Liver (tissue), 10 donors: ENCODE measurements at places on chromosomes 4 and X. TPM values are rescaled to one million over a fixed set of nuclear protein-coding genes. Genes with fewer than 3 reads are reported as not detected.
A peak's percentile ranks its signal among the peaks of the same experiment; 100 is the strongest.

DNA sequence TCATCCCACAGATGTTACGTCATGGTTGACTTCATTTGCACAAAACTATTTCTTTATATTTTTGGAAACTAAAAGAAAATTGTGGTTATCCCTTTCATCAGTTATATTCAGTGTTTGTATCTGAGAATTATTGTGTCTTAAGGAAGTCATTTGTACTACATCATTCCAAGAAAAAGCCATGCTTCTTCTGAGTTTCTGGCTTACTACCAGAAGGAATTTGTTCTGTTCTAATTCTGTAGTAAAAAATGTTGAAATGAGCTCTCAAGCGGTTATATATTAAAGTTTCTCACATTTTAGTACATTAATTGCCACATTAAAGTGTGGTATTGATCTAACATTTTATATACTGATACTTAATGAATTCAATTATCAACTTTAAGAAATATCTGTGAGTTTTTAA, 1844.5 kb downstream of the PCDH7 start:
- no peak for DNase-seq

GRCh38 chrX:13689741-13690211, 848 bp downstream of the RAB9A start:
- DNase-seq = no peak

DNA sequence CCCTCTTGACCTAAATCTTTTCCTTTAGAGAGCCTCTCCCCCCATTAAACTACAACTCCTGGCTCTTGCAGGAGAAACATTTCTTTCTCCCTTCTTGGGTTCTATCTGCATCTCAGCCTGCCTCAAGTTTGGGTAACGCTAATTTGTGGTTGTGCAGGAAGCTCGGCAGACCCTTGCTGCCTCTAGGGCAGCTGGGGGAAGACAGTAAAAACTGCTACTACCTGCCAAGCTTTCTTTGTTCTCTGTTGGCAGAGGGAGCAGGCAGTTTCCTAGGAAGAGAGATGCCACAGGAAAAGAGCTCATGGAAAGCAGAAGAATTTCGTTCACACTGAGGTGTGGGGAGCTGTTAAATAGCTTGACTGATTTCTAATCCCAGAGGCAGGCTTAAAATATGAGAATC, 555.6 kb upstream of the IGFBP7 start:
- no peak for DNase-seq

- no peak for DNase-seq
These were observed 128.3 kb upstream of the ARMCX2 start for GRCh38 chrX:101787934-101788333.

DNA sequence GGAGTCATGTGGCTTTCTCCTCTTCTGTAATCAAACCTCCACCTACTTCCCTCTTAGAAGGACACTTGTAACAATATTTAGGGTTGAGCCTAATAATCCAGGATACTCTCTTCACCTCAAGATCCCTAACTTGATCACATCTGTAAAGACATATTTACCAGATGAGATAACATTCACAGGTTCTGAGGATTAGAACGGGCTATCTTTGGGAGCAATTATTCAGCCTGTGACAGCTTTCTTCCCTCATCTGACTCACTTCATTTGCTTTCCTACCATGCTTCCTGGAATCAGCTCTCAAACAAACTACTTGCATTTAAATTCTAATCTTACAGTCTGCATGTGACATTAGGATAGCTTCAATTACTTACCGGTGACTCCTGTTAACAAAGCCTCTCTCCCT, 133.5 kb upstream of the NDST3 start:
- DNase-seq = no peak

GRCh38 chr4:128256539-128256938, 31.1 kb downstream of the PGRMC2 start:
- DNase-seq = no peak

- DNase-seq = no peak
These were observed 11.9 kb downstream of the CLRN2 start for GRCh38 chr4:17526695-17527477.

DNA sequence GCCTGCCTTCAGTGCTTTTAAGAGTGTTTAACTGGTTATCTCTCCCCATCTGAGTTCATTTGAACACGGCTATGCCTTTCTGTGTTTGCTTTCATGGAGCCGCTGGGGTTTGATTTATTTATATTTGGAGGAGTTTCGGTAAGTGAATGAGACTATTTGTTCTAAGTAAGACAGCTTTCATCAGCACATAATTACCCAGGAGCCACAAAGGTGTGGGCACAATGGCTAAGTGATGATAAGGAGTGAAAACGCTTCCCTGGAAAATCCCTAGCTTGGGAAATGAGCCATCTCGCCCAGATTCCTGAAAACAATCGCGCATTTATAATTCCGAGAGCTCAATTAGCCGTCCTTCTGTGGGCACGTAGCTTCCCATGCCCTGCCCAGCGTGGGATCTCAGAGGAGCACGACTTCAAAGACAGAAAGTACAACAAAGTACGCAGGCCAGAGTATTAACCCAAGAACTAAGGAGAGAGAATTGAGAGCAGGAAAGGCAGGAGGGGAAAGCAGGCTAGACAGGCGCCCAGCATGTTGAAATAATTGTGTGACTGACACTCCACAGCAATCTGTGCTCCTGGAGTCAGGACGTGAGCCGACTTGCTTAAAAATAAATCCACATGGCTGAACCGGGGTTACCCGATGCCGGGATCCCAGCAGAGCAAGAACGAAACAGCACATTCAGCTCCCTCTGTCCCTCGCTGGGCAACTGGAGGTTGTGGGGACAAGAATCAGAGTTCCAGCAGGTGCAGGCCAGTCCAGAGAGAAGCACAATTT, 99.0 kb downstream of the DHRSX start:
- no peak for DNase-seq

DNA sequence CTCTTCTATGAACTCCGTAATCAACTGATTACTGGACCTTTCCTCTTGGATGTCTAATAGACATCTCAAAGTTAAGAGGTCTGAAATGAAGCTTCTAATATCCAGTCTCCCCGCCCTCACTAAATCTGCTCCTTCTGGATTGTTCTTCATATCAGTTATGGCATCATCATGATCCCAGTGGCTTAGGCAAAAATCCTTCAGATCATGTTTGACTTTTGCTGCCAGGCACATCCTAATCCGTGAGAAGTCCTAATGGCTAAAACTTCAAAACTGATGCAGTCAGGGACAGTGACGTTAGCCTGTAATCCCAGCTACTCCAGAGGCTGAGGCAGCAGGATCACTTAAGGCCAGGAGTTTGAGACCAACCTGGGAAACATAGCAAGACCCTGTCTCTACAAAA, 55.1 kb upstream of the GUCY1A1 start:
- DNase-seq = no peak

DNA sequence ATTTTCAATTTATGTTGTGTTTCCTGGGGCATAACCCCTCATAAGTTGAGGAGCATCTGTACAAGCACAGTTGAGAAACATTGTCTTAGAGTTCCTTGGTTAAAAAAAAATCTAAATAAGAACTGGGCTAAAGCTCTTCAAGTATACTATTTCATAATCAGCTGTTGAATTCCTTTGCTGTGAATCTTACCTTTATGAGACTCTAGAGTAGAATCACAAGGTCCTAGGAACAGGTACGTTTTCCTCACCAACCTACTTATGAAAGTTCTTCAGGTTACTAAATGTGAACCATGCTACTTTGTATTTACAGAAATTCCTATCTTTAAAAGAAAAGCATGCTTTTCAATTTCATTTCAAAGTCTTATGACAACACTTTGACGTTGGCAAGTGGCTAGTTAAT, 20.9 kb upstream of the SOD3 start:
- DNase-seq = no peak

DNA sequence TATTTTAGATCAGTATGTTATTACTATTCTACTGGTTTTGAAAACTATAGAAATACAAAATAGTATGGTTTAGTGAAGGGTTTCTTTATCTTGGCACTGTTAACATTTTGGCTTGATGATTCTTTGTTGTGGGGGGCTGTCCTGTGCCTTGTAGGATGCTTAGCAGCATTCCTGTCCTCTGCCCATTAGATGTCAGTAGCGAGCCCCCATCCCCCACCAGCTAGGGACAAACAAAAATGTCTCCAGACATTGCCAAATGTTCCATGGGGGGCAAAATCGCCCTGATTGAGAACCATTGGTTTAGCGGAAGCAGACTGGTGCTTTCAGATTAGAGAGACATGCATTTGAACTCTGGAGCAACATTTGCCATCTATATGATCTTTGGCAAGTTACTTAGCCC, 23.3 kb downstream of the SPARCL1 start:
- no peak for DNase-seq

GRCh38 chr4:109816082-109816442, 500 bp downstream of the GAR1 start:
- peak; percentile 52 for DNase-seq

DNA sequence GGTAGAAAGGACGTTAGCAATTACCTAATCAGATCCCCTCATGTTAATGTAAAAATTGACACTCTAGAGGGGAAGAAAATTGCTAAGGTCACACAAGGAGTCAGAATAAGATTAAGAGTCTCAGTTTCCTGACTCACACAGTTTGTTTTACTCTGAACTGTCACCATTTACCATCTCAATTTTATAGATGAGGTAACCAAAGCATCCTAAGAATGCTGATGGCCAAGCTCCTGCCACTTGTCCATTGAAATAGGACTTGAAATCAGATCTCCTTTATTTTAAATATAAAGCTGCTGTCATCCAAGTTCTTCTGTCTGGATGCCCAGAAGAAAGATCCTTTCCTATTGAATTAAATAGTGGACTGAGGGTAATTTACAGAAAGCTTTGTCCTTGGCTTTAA, 114.8 kb upstream of the VAMP7 start:
- DNase-seq = no peak

- DNase-seq = no peak
These were observed 15.7 kb downstream of the CFAP99 start for GRCh38 chr4:2434420-2434819.

DNA sequence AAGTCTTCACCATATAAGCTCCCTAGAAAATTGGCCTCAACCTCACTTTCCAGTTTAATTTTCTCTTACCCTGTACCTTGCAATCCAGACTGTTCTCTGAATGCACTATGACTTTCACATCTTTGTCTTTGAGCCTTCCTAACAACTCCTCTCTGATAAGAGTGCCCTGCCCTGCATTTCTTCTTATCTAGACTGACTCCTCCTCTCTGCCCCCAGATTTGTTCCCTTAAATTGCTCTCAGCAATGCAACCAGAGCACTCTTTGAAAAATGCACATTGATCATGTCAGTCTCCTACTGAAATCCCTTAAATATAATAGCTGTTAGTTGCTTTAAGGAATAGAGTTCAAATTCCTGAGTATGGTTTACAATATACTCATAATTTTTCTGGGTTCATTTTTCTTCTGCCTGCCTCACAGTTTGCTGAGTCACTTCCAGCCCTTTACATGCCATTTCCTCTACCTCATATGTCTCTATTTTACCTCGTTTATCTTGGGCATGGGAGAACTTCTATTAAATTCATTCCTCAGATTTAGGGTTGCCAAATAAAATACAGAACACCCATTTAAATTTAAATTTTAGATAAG, 582.7 kb upstream of the AADAT start:
- DNase-seq = no peak

DNA sequence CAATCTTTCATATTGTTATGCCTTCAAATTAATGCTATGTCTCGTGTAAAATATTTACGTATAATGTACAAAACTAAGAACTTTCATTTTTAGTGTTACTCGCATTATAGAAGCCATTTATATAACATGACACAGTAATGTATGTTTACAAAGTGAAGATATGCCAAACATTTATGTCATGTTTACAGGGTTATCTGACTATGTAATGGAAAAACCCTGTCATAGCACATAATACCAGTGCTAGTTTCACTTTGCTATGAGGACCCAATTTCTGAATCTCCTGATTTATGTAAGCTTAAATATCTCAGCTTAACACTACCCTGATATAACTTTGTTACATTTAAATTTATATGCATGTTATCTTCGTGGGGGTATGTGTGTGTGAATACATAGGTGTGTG, 233.1 kb downstream of the FAT4 start:
- DNase-seq = no peak

GRCh38 chr4:159505266-159505975, 402.5 kb downstream of the RAPGEF2 start:
- DNase-seq = no peak

- no peak for DNase-seq
These were observed 35.9 kb downstream of the ANKRD17 start for GRCh38 chr4:73222466-73223257.

DNA sequence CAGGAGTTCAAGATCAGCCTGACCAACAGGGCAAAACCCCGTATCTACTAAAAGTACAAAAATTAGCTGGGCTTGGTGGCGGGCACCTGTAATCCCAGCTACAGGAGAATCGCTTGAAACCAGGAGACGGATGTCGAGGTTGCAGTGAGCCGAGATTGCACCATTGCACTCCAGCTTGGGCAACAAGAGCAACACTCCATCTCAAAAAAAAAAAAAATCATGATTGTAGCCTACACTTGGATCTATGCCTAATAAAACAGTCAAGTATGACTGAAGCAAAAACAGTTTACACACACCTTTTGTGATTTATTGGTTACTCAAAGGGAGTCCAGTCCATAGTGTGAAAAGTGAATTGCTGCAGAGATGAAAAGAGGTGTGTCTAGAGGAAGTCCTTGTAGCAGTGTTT, 34.7 kb upstream of the TASL start:
- no peak for DNase-seq

DNA sequence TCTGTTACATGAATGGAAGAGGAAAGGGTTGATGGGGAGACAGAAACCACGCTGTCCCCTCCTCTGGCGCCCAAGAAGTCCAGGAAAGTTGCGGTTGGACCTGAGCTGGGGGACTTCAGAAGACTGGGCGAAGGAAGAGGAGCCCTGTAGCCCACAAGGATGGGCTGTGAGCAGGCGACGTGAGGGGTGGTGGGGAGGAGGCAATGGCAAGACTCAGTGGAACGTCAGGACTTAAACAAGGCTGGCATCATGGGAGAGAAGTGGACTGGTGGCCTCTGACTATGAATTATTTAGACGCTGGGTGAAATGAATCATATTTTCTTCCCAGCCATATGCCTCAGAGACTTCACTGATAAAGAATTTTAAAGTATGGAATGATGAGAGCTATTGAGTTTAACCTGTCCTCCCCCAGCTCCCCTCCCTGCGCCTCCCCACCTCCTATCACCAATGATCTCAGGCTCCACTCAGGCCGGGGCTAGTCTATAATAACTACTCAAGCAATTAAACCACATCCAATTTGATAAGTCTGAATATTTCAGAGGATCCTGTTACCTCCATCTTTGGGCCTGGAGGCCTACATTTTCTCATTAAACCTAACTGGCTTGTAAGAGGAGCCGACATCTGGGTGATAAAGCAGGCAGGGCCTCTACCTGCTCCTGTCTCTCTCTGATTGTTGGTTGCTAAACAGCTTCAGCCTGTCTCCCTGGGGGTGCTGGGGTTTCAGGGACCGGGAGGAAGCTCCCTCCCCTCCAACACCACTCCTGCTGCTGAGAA, 63.6 kb downstream of the SMIM20 start:
- no peak for DNase-seq

- no peak for DNase-seq
These were observed 8.6 kb upstream of the KIAA0232 start for GRCh38 chr4:6773616-6774540.

- no peak for DNase-seq
These were observed 608.6 kb upstream of the NR3C2 start for GRCh38 chr4:149050840-149051239.

The BMP3 gene
- 0.47 TPM for total RNA-seq

The TMLHE gene
- total RNA-seq = 12.7 TPM

The USP26 gene
- not detected for total RNA-seq

The ABCG2 gene
- total RNA-seq = 9.6 TPM

The PPEF1 gene
- 0.09 TPM for total RNA-seq

The SCML2 gene
- 7.2 TPM for total RNA-seq

The HSD17B13 gene
- total RNA-seq = 20.3 TPM

The BEND4 gene
- 0.28 TPM for total RNA-seq

The IQCM gene
- 0.08 TPM for total RNA-seq

The NAP1L2 gene
- 0.17 TPM for total RNA-seq

The SUPT20HL2 gene
- not detected for total RNA-seq

The MAOA gene
- 41.0 TPM for total RNA-seq

The GPR173 gene
- total RNA-seq = 0.61 TPM

The SLC16A2 gene
- total RNA-seq = 24.1 TPM
